ENCODE measurements at places on chromosomes 2 and 18.

DNA sequence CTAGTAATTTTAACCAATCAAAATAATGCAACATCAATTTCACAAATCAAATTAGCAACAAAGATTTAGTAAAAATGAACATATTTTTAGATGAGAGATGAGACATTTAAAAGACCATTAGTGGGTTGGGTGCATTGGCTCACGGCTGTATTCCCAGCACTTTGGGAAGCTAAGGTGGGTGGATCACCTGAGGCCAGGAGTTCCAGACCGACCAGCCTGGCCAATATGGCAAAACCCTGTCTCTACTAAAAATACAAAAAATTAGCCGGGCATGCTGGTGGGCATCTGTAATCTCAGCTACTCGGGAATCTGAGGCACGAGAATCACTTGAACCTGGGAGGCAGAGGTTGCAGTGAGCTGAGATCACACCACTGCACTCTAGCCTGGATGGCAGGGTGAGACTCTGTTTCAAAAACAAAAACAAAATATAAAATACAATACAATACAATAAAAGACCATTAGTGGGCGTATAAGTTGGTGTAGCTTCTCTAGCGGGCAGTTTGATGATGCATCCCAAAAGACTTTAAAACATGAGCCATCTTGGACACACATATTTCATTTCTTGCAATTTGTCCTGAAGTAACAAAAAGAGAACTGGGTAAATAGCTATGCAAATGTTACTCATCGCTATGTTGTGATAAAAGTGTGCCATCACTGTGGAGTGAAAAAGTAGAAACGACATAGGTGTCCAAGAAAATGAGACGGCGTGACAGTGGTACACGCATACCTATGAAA lies 101.8 kb downstream of the COL6A3 start:
- no peak for DNase-seq

- no peak for DNase-seq
These were observed 1456.4 kb downstream of the SUCLG1 start for GRCh38 chr2:83002706-83003105.

DNA sequence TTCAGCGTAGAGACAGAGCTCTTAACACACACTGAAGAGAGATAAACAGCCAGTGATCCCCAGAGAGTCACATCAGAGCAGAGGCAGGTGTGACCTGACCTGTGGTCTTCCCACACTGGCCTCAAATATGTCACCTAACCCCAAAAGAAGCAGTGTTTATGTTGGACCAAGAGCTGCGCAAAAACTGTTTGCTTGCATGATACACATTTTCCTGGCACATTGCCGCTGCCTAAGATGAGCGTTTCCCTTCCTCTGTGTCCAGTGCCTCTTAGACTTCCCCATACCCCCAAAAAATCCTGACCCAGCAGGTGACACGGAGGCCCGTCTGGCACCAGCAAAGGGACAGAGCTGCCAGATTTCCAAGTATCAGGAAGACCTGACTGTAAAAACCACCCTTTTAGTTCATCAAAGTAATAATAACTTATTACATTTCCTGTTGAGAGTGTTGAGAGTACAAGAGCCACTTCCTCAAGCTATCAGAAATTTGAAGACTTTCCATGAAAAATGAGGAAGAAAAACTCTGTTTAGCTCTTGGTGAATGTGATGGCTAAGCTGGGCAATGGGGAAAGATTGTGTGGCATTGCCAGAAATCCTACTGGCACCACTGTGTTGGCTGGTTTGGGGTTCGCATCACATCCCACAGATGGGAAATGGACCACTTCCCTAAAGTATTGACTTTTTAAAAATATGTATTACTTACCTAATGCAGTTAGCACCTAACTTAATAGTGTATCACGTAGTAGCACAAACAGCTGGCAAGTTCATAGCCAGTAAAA lies 6.7 kb downstream of the TNFRSF11A start:
- DNase-seq: no peak

- DNase-seq: no peak
These were observed 119.6 kb upstream of the ARL5A start for GRCh38 chr2:151947813-151948165.

GRCh38 chr18:75100832-75101630 lies 107.9 kb downstream of the PTGR3 start:
- no peak for DNase-seq

DNA sequence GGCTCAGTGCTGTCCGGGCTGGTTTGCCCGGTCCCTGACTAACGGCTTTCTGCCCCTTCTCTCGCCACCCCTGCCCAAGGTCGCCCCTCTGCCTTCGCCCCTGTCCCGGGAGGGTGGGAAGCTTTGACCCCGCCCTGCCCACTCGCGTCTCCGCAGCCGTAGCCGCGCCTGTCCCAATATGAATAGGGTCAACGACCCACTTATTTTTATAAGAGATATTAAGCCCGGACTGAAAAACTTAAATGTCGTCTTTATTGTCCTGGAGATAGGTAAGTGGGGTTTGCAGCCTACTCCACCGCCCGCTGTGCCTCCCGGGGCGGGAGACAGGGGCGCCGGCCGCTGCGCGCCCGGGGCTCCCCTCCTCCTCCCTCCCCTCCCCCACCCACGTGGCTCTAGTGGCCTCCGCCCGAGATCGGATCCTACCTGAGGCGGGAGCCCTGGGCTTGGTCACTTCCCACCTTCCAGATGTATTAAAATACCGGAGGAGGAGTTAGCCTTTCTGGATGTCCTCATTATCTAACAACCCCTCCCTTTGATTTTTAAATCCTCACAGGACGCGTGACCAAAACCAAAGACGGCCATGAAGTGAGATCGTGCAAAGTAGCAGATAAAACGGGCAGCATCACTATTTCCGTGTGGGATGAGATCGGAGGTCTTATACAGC lies 633 bp downstream of the NABP1 start:
- DNase-seq: no peak

DNA sequence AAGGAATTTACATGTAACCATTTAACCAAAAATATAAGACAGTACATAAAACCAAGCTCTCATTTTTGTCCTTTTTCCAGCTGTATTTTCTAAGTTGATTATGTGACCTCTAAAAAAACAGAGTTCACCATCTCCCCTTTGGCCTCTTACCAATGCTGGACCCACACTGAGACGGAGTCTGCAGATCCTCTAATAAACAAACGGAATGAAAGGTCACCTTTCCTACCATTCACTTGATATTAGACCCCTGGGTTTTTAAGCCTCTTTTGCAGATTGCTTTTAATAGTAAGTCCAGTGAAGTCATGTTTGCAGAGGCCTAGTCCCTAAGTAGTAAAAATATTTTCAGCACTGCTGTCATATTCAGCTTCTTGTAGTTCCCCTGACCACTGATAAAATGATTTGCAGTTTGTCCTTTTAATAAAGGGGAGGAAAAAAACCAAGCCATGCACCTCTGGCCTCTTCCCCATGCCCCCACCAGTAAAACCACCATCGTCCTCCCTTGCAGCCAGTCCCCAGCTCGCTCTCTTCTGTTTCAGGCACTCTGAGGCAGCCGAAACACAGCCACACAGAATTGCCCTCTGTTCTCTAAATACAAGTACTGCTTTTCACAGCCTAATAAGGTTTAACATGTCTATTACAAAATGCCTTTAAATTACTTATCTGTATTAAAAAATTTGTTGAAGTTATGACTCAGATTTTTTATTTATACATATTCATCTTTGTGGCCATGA lies 427.5 kb downstream of the PARD3B start:
- DNase-seq: no peak

DNA sequence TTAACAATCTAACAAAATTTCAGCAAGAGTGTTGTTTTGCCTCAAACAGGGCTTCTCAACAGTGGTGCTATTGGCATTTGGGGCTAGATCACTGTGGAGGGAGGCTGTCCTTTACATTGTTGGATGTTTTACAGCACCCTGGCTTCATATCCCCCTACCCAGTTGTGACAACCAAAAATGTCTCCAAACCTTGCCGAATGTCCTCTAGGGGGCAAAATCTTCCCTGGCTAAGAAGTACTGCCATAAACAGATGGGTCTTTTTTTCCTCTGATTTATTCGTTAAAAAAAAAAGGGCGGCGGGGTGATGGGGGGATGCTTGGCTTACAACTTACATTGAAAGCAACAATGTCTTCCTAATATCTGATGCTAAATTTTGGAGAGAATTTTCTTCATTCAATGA lies 207.6 kb upstream of the CCDC150 start:
- no peak for DNase-seq

Measured in AG09309 (cell line).